Tibial nerve (tissue), 4 donors: ENCODE measurements at places on chromosomes 3 and 15. TPM values are rescaled to one million over a fixed set of nuclear protein-coding genes. Genes with fewer than 3 reads are reported as not detected.

DNA sequence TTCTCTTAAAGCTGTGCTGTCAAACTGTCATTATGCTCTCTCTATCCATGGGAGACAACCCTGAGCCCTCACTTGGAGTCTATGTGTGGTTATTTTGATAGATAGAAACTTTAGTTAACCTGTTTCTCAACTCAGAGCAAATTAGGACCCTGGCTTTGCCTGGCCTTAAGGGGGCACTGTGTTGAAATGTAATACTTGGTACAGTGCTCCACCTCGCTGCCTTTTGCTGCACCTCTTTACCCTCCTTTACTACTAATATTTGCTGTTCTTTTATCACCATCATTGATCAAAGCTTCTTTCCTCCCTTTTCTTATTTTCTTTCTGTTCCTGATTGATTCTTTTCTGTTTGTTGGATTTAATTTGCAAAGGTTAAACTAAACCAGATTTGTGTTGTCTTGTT lies 34.3 kb downstream of the STT3B start:
- H3K27me3 ChIP-seq, result no peaks in the 10 kb centered on the region
- no peak for DNase-seq
- no peak overlapping the region for H3K27ac ChIP-seq
- H3K36me3 ChIP-seq, result no peaks in the 10 kb centered on the region
- no peak overlapping the region for H3K4me3 ChIP-seq
- H3K4me1 ChIP-seq, result no peaks in the 10 kb centered on the region

Gene UACA
- 210 TPM for total RNA-seq

GRCh38 chr3:122892118-122892960 lies 97.5 kb downstream of the SLC49A4 start:
- no peak overlapping the region for H3K27ac ChIP-seq
- no peaks in the 10 kb centered on the region for H3K27me3 ChIP-seq
- H3K36me3 ChIP-seq, result no peaks in the 10 kb centered on the region
- H3K4me3 ChIP-seq, result no peak overlapping the region
- peaks cover 16% of the 10 kb centered on the region for H3K4me1 ChIP-seq

- H3K4me1 ChIP-seq, result no peaks in the 10 kb centered on the region
- H3K27ac ChIP-seq, result no peak overlapping the region
- no peaks in the 10 kb centered on the region for H3K36me3 ChIP-seq
- H3K27me3 ChIP-seq, result peaks cover 8% of the 10 kb centered on the region
Measured at GRCh38 chr15:66144978-66145725, 108.4 kb downstream of the MEGF11 start.

- DNase-seq, result no peak
- H3K4me3 ChIP-seq, result no peak overlapping the region
- H3K27ac ChIP-seq, result no peak overlapping the region
- no peaks in the 10 kb centered on the region for H3K27me3 ChIP-seq
Measured at GRCh38 chr15:94196531-94196930, 34.8 kb upstream of the MCTP2 start.

- no peak overlapping the region for H3K4me3 ChIP-seq
- H3K4me1 ChIP-seq, result peaks cover 4% of the 10 kb centered on the region
- no peaks in the 10 kb centered on the region for H3K36me3 ChIP-seq
- no peaks in the 10 kb centered on the region for H3K27me3 ChIP-seq
- DNase-seq, result no peak
Measured at GRCh38 chr3:45442679-45443253, 54.4 kb downstream of the LARS2 start.
